DMS 273 treated with DMSO at 0.1 percent for 48 hours (cell line): ENCODE measurements at places on chromosomes 2 and 18.

DNA sequence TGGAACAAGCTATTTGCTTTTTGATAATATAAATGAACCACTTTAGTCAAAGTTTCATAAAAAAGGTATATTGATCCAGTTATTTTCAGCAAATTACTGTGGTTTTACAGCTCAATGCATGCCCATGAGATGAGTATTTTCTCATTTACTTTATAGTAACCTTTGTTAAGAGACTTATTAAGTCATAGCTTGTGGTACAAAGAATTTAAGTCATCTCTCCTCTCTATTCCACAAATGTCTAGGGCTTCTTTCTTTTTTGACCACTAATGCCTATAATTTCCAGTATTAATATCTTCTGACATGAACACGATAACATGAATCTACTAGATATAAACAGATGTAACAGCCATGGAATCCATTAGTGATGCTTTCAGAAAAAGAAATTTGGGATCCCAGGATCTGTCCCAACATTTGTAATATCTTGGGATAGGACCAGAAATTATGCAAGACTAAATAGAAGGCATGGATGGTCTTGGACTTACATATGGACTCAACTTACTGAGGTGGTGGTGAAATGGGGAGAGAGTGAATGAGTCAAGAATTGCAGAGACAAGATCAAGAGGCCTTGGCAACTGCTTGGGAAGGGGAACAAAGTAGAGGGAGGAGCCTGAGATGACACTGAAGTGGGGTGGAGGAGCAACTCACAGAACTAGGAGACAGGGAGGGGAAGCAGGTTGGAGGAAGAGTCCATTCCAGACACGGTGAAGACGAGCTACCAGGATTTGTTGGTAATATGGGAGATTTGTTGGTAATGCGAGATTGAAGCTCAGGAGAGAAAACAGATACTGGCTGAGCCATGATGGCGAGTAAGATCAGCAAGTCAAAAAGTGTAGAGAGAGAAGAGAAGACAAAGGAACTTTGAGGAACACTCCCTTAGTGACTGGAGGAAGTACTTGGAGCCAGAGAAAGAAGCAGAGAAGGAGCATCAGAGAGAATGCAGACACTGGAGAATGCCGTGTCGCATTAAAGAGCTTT lies 42.4 kb upstream of the KDM3A start:
- DNase-seq: no peak

DNA sequence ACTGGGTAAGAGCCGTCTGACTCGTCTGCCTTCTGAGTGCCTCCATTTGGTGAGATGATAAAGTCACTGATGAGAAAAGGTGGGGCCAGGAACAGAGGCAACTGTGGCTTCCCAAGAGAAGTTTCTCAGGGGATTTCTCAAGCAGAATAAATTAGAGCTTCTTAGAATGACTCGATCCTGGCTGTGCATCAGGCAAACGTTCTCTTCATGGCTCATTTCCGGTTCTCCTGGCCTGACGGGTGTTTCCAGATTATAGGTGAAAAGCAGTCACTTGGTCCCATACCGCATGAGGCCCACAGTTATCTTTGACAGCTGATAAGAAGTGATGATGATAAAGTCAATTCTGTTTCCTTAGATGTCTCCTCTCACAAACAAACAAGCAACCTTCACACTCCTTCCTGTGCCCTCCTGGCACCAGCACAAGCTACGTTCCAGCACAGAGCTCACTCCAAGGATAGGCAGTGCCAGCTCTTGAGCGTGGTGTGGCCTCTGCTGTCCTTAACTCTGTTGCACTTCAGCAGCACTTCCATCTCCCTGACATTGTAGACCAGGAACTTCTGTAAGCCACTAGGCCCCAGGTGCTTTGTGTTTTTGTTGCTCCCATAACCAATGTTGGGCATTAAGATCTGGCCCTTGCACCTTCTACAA lies 37.8 kb upstream of the KCNF1 start:
- no peak for DNase-seq

DNA sequence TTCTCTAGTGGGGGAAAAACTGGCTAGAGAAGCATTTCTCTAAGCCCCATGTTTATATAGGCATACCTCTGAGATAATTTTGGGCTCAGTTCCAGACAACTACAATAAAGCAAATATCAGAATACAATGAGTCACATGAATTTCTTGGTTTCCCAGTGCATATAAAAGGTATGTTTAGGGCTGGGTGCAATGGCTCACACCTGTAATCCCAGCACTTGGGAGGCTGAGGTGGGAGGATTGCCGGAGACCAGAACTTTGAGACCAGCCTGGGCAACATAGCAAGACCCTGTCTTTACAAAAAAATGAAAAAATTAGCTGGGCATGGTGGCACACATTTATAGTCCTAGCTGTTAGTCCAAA lies 22.2 kb downstream of the TSN start:
- no peak for DNase-seq

- DNase-seq: no peak
These were observed 389.9 kb downstream of the TNS1 start for GRCh38 chr2:217612920-217613319.

- DNase-seq: no peak
These were observed 215.2 kb downstream of the VAPA start for GRCh38 chr18:10128921-10129501.

DNA sequence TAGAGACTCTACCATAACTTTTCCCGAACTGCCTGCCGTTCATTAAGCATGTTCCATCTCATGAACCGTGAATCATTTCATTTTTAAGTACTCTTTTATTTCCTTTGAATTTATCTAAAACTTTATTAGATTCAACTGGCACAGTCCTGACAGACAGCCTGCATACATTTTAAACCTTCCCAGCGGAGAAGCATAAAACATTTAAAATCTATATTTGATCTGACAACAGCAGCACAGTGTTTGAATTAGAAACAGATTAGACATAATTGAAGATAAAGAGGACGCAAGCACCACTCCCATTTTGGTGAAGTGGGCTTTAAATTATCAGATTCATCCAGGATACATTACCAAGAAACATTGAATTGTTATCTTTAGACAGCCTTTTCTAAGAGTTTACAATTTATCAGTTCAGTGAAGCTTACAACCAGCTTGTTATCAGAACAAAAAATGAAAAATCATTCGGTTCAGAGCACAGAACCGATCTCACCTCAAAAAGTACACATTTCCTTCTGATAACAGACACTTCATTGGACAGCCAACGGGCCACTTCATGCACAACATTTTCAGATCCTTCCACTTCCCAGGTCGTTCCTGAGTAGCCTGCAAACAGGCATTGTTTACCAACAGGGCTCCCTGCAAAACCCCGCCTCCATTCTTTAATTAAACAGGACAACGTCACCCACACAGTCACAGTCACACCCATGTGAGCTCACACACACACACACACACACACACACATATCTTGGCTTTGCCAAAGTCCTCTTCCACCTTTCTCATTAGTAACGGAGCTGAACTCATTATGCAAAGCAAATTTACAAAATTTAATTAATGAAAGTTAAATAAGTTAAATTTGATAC lies 171.2 kb downstream of the SP3 start:
- no peak for DNase-seq

- DNase-seq: no peak
These were observed 393 bp downstream of the IL1R1 start for GRCh38 chr2:102142829-102143449.

DNA sequence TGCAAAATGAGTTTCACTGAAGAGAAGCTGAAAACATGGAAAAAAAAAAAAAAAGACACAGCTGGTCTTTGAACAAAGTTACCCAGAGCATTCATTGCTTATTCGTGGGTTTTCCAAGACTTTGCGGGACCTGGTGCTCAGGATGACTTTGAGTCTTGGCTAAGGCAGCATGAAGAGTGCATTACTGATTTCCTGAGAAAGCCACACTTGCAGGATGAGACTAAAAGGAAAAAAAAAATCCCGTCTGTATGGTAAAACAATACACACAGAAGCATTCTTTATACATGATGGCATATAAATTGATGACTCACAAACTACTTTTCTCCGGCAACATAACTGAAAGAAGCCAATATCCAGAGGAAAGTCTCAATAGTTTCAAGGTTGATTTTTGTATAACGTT lies 195.4 kb downstream of the SPP2 start:
- DNase-seq: no peak

GRCh38 chr2:206780671-206781070 lies 15.3 kb downstream of the FASTKD2 start:
- no peak for DNase-seq

DNA sequence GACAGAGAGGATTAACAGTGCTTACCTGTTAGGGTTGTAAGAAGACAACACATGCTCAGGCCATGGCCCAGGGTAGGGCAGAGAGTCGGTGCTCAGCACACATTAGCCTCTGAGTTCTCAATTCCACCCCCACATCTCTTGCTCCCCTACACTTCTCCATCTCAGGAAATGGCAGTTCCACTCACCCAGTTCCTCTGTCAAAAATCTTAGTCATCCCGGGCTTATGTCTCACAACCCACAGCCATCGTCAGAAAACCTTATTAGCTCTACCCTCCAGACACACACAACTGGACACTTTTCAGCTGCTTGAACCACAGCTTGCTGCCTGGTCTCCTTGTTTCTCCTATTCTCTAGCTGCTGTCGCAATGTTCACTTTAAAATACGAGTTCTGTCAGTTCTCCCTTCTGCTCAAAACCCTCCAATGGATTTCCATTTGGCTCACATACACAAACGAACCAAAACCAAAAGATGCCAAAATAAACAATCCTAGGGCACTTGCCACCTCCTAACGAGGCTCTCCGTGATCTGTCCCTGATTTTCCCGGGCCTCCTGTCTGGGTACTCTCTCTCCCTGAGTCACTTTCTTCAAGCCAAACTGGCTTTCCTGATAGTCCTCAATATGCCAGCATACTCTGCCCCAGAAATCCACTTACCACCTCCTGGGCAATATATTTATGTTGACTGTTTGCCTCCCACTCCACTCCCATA lies 89.7 kb downstream of the KCTD1 start:
- DNase-seq: no peak

DNA sequence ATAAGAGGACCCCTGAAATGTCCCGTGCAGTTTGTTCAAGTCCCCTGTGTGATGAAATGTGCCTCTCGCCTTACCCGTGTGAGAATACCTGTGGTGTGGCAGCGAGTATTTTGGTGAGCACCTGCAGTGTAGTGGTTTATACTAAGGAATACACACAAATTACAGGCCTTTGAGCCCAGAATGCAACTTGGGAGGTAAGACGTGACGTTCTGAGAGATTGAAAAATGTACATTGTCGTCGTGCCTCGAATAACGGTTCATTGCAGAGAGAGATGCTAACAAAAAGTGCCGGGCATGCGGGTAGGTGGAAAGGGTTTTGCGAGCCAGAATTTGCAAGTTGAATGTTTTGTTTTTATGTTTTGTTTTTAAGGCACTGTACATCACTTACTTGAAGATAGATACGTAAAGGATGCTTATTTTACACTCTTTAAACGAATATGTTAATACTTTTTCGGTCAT lies 867 bp downstream of the RBBP8 start:
- DNase-seq: no peak

GRCh38 chr18:46298511-46298910 lies 194.3 kb downstream of the HAUS1 start:
- DNase-seq: no peak

- DNase-seq: peak; percentile 8
These were observed 1377.6 kb upstream of the PIK3C3 start for GRCh38 chr18:40577239-40577980.

GRCh38 chr2:60554074-60554645 lies 706 bp upstream of the BCL11A start:
- DNase-seq: no peak

- no peak for DNase-seq
These were observed 1.9 kb downstream of the NOP58 start for GRCh38 chr2:202267495-202267894.

- no peak for DNase-seq
These were observed 57.0 kb downstream of the FAM168B start for GRCh38 chr2:131036269-131036668.

- no peak for DNase-seq
These were observed 435.8 kb upstream of the DDX18 start for GRCh38 chr2:117378653-117379052.

DNA sequence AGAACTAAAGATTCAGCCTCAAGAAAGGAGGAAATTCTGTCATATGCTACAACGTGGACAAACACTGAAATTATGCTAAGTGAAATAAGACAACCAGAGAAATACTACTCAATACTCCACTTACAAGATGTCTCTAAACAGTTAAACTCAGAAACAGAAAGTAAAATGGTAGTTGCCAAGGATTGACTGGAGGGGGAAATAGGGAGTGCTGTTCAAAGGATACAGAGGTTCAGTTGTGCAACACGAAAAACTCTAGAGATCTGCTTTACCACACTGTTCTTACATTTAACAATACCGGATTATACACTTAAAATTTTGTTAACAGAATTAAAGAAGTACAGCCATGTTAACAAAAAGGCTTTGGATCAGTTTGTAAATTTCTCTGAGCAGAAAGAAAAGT lies 39.8 kb upstream of the C2orf15 start:
- DNase-seq: no peak

GRCh38 chr2:45919160-45919650 lies 267.7 kb downstream of the PRKCE start:
- no peak for DNase-seq
